ENCODE measurements at places on chromosomes 11 and 22.
A peak's percentile ranks its signal among the peaks of the same experiment; 100 is the strongest.

DNA sequence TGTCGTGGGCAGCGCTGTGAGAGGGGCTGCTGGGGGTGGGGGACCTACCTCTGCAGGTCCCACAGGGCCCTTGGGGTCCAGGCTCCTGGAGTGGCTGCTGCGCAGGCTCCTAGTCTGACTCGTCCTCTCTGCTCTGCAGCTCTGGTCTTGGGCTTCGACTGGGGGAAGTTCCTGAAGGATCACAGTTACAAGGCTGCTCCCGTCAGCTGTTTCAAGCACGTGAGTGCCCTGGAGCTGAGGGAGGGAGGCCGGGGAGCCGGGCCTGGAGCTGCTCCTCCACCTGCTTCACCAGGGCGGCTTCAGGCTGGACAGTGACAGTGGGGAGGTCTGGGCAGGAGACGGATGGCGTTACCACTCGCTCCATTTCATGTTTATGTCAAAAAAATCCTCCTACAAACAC, 11.9 kb downstream of the L3MBTL2 start:
- peak; percentile 60 for DNase-seq

GRCh38 chr11:96085319-96085930, 161.5 kb upstream of the MTMR2 start:
- no peak for DNase-seq

GRCh38 chr11:57279116-57279515, 42.1 kb upstream of the APLNR start:
- DNase-seq, result no peak

GRCh38 chr11:32562839-32563599, 20.6 kb upstream of the EIF3M start:
- peak; percentile 57 for DNase-seq

DNA sequence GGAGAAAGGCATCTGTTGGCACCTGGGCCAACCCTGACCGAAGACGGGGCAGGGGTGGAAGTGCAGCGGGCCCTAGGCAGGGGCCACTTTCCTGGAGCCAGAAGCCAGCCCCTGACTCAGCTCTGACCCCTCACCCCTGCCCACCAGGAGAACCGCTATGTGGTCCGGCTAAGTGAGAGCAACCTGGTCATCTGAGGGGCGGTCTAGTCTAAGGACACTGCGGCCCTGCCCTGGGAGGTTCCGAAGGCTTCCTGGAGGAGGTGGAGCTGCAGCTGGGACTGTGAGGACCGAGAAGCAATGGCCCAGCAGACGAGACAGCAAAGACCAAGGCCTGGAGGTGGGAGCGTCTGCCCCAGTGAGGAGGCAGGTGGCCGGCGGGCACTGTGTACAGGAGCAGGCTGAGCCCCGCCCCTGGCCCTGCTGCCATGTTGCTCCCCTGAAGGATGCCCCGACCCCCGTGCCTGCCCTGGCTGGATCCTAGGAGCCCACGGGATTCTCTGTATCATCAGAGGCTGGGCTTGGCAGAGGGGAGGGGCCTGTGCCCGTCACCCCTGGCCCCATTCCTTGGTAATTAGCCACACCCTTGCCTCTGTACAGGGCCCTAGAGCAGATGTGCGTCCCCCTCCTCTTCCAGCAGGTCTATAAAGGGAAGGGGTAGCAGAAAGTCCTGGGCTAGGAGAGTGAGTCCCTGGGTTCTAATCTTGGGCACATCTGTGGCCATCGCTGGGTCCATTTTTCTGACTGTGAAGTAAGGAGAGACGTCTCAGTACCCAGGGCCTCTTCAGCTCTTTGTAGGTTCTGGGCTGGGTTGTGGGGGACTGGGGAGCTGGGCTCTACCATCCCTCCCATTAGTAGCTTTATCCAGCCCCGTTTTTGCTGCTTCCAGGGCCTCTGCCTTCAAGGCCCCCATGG, 19.4 kb downstream of the RELT start:
- no peak for DNase-seq

GRCh38 chr11:58003036-58003435, 20.6 kb upstream of the OR9Q1 start:
- DNase-seq, result no peak

DNA sequence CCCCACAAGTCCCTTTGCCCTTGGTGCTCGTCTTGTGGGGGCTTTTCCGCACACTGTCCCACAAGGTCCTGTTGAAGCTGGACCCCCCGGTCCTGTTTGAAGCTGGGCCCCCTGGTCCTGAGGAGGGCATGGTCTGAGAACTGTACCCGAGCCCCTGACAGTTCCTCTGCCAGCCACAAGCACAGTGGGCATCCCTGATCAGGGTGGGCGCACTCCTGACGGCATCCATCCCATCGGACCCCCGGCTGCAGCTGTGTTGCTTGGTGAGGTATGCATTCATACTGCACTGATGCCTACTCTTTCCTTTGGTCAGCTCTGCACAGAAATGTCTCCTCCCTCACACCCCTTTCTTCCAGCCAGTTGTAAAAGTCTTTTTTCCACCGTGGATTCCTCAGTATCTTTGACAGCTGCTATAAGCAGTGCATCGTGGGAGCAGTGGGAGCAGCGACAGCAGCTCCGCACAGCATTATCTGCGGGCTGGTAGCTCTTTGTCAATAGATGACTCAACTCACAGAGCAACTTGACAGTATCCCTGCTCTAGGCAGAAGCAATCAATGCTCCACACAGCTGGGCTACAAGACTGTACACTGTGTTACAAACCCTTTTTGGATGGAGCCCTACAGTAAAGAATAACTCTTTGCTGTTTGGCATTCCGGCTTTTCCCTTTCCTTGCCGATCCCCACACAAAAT, 1030.8 kb upstream of the CCDC90B start:
- no peak for DNase-seq

DNA sequence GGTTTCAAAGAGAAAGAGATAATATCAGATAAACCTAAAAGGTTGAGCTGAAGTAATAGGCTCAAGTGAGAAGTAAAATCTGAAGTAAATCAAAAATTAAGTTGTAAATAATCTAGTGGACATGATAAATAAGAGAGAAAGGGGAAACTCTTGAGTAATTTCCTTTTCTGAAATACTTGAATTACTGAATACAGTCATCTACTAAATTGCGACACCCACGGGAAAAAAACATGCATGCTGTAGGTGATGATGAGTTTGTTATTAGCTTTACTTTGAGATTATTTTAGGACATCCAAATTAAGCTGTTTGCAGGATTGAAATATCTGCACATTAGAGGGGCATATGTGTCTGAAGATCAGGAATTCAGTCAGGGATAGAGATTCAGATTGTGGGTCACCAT, 50.0 kb upstream of the CARD18 start:
- DNase-seq, result no peak

DNA sequence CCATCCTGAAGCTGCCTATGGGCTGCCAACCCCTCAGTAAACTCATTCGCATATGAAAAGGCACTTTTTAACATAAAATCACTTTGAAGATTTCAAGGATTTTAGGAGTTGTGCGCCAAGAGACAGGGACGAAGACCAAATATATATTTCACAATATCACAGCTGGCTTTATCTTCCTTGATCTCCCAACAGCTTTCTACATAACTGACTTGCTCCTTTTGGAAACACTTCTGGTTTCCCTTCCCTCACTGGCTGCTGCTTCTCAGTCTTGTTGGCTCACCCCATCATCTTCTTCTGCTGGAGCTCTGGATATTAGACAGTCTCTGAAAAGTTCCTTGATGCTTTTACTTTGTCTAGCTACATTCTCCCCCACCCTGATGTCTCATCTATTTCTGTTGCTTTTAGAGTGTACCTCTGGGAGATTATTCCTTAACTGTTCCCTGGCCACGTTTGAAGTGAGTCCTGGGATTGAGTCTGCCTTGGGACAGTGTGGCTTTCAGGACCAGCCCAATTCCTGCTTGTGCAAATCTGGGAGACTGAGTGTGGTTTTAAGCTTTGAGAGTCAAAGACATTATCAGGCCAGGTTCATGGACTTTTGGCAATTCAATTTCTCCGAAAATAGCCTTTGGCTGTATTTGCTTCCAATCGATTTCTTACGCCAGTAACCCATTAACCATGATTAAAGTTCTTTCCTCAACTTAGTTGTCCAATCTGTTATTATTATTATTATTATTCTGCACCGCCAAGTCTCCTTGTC, 30.9 kb upstream of the NNMT start:
- no peak for DNase-seq

DNA sequence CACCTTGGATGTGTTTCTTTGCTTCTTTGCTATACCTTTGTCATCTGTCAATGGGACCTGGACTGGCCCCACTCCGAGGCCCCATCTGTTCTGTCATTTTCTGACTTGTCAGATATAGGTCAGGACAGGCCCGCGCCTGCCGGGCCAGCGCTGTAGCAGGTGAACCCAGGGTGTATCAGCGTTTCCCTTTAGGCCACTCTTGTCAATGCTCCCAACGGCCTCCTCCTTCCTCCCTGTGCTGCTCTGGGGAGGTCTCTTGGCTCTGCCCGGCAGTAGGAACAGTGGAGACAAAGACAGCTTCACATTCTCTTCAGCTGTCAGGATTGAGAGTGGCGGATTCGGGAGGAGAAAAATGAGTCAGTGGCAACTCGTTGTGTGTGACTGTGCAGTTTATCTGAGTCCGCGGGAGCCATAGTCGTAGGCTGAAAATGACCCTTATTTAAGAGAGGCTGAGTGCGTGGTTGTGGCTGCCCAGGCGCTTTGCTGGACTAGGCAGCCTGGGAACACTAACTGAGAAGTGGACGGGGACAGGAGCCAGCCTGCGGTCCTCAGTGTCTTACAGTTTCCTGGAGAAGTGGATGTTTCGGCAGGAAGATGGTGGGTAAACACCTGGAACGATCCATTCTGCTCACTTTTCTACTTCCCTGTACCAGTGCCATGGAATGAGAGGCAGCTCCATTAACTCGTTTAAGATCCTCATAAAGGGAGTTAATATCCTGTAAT, 102.3 kb downstream of the PRR5L start:
- peak; percentile 50 for DNase-seq

GRCh38 chr22:46810856-46811786, 48.7 kb downstream of the TBC1D22A start:
- DNase-seq, result no peak

DNA sequence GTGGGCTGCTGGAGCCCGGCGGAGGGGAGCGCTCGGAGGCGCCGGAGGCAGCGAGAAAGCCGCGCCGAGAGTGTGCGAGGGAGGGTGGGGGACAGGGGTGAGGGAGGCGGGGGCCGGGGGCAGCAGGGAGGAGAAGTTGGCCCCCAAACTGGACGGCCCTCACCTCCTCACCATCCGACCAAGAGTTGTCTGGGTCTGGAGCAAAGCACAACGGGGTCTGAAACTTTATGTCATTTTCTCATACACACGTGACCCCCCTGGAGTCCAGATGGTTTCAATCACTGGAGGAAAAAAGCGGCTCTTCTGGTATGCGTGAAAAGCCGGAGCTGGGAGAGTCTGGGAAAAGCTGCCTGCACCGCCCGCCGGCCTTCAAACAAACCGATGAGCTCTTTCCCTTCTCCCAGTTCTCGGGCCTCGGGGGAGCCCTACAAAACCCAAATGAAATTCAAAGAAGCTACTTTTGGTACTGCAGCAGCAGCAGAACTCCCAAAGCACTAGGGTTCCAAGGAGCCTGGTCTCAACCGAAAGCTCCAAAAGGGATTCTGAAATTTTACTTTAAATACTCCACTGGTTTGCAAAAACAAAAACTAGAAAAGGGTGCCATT, 39.7 kb upstream of the AKIP1 start:
- DNase-seq, result peak; percentile 55

GRCh38 chr11:108167624-108168023, 46.3 kb downstream of the ACAT1 start:
- DNase-seq, result no peak

- DNase-seq, result no peak
These were observed 184.3 kb downstream of the C11orf87 start for GRCh38 chr11:109606256-109606655.

- no peak for DNase-seq
These were observed 231.0 kb downstream of the DDX10 start for GRCh38 chr11:108895579-108896480.

GRCh38 chr11:74680703-74681531, 50.3 kb downstream of the CHRDL2 start:
- DNase-seq, result no peak

DNA sequence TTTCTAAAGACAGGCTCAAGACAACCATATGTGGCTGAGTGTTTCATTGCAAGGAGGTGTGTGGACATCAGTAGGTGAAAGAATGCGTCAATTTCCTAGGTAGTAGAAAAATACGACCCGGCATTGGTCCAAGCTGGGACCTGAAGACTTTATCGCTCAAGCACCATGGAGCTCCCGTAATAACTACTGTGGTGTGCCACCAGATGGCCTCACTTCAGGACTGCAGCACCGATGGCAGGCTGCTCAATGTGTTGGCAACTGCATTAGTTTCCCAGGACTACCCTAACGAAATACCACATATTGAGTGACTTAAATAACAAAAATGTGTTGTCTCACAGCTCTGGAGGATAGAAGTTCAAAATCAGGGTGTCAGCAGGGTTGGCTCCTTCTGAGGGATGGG, 72.4 kb upstream of the FAT3 start:
- DNase-seq, result no peak

DNA sequence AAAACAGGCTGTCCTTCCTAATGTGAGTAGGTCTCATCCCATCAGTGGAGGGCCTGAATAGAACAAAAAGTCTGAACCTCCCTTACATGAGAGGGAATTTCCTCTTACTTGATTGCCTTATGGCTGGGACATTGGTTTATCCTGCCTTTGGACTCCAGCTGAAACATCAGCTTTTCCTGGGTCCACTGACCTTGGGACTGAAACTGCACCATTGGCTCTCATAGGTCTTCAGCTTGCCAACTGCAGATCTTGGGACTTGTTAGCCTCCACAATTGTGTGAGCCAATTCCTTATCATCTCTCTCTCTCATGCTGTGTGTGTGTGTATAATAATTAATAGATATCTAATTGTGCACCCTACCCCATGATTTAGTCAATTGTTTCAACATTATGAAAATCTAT, 375.3 kb upstream of the DDI1 start:
- no peak for DNase-seq

DNA sequence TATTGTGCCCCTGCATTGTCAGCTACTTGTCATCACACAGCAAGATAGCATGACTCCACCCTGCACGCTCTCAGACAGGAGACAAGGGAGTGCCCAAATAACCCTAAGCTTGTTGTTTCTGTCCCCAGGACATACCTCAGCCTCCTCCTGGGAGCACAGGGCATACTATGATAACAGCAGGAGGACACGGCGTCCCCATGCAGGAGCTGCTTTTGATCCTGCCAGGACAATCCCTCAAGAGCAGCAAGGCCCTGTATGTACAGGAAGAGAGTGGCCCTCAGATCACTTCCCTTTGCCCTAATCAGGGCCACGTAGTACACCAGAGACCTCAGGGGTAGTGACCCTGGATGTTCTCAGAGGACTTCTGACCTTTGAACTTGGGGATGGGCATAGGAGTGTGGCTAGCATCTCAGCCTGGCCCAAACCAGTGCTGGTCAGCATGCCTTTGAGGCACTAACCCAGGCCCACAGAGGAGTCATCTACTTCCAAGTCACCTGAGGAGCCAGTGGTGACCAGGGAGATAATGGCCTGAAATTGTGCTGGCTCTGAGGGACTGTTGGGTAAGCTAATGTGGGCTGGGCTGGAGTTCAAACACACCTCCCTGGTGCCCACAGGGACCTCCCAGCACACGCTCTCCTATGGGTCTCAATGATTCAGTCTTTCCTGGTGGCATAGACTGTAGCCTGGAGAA, 9.2 kb downstream of the APOA4 start:
- DNase-seq, result no peak

Measured in DMS79 treated with DMSO at 0.1 percent for 48 hours (cell line).